Articular chondrocyte of knee joint (primary cell): ENCODE measurements at places on chromosomes 6 and 20. TPM values are rescaled to one million over a fixed set of nuclear protein-coding genes. Genes with fewer than 3 reads are reported as not detected.

The PRPH2 gene
- total RNA-seq = 2.5 and 2.6 TPM in 2 replicates

The SLC12A5 gene
- total RNA-seq = under 0.01 TPM in 2 replicates

The OR2J3 gene
- total RNA-seq = not detected in 2 replicates

The GPX6 gene
- total RNA-seq = not detected in 2 replicates

The CTAGE9 gene
- total RNA-seq = not detected in 2 replicates

The GTF3C6 gene
- total RNA-seq = 54.5 and 59.5 TPM in 2 replicates

The PLCB4 gene
- 9.1 and 9.5 TPM in 2 replicates for total RNA-seq

The RSPH4A gene
- total RNA-seq = 0.13 and 0.22 TPM in 2 replicates
